ENCODE measurements at places on chromosomes 6 and 20.

DNA sequence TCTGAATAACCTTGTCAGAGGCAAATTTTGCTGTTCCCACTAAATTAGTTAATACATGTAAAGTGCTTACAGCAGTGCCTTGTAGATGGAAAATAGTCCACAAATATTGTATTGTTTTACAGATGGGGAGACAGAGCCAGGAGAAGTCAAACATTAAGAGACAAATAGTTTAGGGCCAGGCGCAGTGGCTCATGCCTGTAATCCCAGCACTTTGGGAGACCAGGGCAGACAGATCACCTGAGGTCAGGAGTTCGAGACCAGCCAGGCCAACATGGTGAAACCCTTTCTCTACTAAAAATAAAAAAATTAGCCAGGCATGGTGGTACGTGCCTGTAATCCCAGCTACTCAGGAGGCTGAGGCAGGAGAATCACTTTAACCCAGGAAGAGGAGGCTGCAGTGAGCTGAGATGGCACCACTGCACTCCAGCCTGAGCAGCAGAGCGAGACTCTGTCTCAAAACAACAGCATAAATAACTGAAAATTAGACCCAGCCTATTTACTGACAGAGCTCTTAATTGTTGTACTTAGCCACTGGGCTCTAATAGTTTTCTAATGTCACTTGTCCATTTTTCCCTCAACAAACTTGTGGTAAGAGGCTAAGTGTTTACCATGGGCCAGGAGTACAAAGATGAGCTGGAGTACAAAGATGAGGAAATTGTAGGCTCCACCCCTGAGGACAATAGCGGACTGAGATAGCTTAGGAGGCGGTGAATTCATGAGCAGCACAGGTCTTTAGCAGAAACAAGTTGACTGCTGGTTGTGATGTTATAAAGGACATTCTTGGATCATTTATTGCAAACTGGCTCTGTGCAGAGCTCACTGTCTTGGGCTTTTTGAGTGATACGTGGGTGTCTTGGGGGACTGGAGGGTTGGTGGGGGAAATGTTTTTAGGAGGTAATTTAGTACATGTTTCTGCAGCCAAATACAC lies 6.4 kb downstream of the ZSWIM3 start:
- no peak for DNase-seq

DNA sequence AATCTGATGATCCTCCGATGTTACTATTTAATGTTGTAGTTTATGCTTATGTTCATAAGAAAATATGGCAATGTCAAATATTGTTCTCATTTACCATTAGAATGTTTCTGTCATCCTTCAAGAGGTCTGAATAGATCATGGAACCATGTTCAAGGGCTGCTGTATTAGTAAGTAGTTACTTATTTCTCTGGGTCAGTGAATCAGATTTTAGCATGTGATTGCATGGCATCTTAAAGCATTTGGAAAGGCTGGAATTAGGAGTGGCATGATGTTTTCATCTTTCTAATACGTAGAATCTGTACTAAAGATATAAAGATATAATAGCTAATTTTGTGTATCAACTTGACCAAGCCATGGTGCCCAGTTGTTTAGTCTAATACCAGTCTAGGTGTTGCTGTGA lies 40.5 kb upstream of the NKX2-4 start:
- DNase-seq, result no peak

GRCh38 chr6:129398764-129399163 lies 311.2 kb downstream of the ARHGAP18 start:
- DNase-seq, result no peak

DNA sequence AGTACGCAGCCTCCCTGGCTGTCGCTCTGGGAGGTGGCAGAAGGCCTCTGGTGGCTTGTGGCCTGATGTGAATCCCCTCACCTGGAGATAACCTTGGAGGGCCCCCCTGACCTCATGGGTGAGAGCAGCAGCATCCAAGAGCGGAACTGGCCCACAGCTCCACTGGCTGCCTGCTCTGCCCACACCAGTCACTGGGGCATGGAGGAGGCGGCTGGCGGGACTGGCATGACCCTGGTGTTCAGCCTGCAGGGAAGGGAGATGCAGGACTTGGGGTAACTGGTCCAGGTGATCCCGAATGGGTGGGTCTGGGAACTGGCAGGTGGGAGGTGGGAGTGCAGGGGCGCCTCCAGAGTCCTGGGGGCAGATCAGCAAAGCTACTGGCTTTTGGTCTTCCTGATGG lies 10.6 kb upstream of the DSN1 start:
- DNase-seq, result no peak

DNA sequence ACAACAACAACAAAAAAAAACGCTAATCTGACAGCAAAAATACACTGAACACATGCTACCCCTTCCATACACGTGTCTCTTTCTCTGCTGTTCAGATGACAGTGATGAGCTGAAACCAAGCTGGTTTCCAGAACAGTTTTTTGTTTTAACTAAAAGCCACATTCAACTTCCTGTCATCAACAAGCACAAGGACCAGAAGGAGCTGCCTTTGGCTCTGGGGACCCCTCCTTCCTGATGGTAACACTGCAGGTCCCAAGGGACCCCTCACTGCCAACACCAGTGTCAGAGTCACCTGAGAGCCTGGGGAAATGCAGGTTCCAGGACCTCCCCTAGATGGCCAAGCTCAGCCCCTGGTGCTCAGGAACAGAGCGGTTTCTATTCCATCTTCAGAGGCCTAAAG lies 6.0 kb downstream of the CST7 start:
- DNase-seq, result no peak

- no peak for DNase-seq
Observed at GRCh38 chr6:111439171-111439570, 43.8 kb downstream of the REV3L start.

DNA sequence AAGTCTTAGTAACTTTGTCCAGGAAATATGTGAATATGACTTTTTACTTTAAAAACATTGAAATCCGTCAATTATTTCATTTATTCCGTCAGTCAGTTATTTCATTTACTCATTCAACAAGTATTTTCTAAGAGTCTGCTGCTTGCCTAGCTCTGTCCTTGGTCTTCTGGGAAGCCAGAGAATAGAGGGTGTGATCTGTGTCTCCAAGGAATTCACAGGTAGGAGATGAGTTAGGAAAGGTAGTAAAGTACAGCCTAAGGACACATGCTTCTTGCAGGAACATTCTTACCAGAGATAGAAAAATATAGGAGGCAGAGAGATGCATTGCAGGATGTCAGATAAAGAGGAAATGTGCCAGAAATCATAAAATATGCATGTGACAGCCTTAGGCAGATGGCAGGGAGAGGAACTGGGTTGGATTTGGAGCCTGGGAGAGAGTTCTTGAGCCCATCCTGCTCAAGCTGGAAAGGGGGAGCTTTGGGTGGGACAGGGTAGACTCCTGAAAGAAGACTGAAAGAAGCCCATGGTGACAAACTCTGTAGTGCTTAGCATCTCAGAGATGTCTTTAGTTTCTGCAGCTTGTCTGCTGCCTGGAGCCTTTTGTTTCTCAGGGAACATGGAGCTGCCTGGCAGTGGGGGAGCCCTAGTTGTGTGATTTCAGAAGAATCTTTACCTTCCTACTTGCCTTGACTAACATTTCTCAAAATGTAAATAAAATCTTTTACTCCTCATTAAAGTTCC lies 3.5 kb downstream of the SH3BGRL2 start:
- no peak for DNase-seq

DNA sequence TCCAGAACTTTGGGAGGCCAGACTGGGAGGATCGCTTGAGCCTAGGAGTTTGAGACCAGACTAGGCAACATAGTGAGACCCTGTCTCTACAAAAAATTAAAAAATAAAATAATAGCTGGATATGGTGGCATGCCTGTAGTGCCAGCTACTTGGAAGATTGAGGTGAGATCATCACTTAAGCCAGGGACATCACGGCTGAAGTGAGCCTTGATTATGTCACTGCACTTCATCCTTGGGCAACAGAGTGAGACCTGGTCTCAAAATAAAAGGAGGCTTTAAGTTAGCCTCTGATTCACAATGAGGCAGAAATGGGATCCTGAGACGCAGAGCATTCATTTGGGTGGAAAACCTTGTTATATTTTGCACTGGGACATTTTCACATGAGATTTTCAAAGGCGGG lies 57.0 kb downstream of the TULP4 start:
- no peak for DNase-seq

- DNase-seq, result no peak
Observed at GRCh38 chr20:51082988-51083387, 60.1 kb upstream of the KCNG1 start.

GRCh38 chr6:53378208-53378607 lies 29.5 kb upstream of the ELOVL5 start:
- DNase-seq, result no peak

GRCh38 chr6:11952316-11952715 lies 59.8 kb upstream of the HIVEP1 start:
- DNase-seq, result no peak

- no peak for DNase-seq
Observed at GRCh38 chr20:934186-934840, 18.2 kb upstream of the ANGPT4 start.

DNA sequence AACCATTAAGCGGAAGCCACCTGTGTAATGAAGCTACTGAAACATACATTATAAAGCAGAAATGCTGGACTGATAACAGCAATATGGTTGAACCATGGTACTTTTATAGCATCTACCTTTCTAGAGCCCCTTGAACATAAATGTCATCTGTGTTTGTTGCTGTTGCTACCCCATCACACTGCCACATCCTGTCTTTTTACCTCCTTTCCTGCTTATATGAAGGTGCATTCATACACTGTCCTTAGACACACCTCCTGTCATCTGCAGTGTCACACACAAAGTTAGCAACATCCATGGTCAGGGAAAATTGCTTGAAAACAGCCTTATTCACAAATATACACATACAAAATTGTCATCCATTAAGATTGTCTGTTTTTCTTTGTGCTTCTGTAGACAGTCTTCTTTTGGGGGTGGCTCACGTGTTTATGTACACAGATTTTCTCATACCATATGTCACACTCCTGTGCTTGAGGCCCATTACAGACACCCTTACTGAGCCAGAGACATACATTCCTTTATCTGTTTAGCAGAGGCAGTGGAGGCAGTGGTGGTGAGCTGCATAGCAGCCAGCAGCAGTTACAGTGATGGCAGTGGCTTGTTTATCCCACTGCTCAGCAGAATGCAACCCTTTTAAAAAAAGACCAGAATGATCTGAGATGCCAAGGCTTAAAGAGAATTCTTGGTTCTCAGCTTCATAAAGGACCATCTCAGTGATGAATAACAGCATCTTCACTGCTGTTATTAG lies 25.9 kb downstream of the C6orf62 start:
- DNase-seq, result no peak

- no peak for DNase-seq
Observed at GRCh38 chr6:27294409-27294808, 17.7 kb downstream of the POM121L2 start.

DNA sequence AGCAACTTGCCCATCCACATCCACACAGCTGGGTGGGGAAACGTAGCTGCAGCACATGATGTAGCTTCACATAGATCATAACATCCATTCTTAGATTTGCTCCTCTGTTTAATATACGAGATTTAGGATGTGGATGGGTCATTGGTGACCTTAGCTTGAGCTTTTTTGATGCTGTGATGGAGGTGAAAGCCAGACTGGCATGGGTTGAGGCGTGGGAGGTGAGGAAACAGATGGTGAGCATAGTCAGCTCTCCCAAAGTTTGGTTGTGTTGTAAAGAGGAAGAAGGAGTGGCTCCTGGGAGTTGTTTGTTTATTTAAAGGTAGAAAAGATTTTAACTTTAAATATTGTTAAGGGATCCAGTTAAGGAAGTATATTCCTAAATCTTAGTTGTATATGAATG lies 5.3 kb downstream of the ARFGEF2 start:
- no peak for DNase-seq

GRCh38 chr6:16770701-16771569 lies 9.7 kb upstream of the ATXN1 start:
- DNase-seq, result peak; percentile 49

DNA sequence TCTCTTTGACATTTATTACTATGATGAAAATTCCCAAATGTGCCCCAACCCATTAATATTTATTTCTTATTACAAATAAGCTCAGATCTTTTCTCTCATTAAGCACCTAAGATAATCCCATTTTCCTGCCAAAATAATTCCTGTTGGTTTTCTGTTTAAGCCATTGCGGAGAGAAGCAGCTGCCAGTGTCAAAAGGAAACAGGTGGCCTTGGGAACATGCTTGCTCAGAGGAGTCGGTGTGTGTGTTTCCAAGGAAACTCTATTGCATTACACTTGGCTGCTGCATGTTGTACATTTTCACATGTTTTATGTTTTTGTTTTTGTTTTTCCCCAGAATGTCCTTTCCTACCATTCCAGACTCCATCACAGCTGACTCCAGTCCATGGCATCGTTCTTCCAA lies 56.4 kb downstream of the CD24 start:
- no peak for DNase-seq

GRCh38 chr20:50569864-50570836 lies 60.0 kb downstream of the PTPN1 start:
- DNase-seq, result no peak

DNA sequence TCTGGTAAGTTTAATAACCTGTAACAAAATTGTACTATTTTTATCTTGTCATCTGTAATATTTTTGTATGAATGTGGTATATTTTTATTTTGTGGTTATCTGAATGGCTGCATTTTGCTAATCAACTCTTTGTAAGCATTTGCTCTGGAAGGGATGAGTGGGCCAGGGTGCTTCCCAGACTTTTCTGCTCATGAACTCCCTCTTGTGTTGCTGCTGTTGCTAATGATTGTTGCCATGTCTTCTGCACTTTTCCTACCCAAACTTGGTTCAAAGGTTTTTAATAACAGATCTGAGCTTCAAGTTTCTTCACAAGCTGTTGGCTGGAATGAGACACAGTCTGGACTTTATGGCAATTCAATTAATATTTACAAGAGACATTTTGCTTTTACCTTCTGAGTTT lies 1005.7 kb downstream of the HACE1 start:
- DNase-seq, result no peak

DNA sequence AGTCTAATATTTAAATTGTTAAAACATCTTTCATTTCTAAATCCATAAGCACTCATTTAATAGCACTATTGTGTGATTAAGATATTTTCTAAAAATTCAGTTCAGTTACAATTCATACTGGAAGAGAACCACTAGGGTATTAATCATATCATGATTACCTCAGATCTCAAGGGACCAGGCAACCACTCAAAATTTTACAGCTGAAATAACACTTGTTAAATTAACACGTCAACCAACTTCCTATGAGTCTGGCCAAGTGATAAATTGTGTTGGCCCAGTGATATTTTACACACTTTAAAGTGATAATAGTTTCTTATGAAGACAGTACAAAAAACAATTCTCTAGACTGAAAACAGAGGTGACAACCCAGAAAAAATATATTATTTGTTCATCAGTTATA lies 869.0 kb upstream of the ADGRB3 start:
- DNase-seq, result no peak

- DNase-seq, result no peak
Observed at GRCh38 chr6:111681860-111682259, 76.2 kb upstream of the TRAF3IP2 start.

GRCh38 chr20:3084283-3084985 lies at the start of gene AVP:
AVP (minus strand) TSS chr20:3084724; CDS start chr20:3084674, 50 bp downstream.
- DNase-seq, result no peak

DNA sequence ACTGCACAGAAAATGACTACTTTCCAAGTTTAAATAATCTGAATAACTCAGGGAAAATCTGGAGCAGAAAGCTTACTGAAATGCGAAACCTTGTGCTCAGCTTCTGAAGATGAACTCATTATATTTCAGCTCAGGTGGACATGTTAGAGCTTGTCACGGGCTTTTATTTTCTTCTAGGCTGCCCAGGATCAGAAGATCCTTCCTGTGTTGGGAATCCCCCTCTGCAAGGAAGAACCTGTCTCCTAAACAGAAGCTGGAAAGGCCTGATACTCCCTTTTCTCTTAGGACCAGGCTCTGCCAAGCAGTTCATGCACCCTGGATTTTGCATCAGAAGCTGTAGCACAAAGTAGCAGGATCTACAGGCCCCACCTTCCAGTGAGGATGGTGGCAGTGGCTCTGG lies 5.1 kb upstream of the SLC2A12 start:
- DNase-seq, result no peak

GRCh38 chr6:107713563-107713962 lies 110.5 kb downstream of the SCML4 start:
- DNase-seq, result no peak
